Fibroblast of skin of right quadriceps (primary cell): ENCODE measurements at places on chromosomes 6 and 20.

GRCh38 chr6:133973109-133973971 lies 20.3 kb downstream of the TBPL1 start:
- peak; percentile 52 for DNase-seq

DNA sequence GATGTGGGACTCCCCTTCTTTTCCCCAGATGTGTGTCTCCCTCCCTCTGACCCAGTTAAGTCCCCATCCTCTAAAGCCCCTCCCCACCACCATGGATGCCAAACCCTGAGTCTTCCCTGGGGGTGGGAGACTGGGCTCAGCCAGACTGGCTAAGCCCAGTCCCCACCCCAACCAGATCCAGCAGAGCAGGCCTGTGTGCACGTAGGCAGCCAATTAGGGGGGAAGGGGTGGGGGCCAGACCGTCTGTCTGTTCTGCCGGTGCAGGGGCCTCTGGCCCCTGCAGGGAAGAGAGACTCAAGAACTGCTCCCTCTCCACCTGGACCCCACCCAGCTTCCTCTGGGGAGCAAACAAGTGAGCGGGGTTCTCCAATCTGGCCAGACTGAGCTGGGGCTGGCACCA lies 605 bp downstream of the COX4I2 start:
- DNase-seq: no peak

- DNase-seq: no peak
Measured at GRCh38 chr6:170553534-170554012, 466 bp upstream of the PSMB1 start.

- peak; percentile 93 for DNase-seq
Measured at GRCh38 chr20:32439132-32439829, 81.2 kb downstream of the ASXL1 start.

DNA sequence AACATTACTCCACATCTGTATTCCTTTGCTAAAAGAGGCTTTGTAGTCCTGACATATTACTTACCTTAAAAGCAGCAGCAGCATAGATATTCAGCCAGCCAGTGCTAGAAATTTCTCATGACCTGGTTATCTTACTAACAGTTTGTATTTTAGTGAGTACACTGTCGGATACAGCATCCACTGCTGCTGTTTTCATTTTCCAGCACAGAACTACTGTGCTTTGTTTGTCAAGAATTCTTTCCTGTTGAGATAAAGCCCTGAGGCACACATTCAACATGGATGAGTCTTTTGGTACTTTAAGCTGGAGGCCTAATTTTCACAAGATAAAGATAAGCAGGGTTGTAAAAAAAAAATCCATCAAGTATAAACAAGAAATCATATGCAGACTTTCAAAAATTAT lies 311.2 kb upstream of the OPRM1 start:
- no peak for DNase-seq

DNA sequence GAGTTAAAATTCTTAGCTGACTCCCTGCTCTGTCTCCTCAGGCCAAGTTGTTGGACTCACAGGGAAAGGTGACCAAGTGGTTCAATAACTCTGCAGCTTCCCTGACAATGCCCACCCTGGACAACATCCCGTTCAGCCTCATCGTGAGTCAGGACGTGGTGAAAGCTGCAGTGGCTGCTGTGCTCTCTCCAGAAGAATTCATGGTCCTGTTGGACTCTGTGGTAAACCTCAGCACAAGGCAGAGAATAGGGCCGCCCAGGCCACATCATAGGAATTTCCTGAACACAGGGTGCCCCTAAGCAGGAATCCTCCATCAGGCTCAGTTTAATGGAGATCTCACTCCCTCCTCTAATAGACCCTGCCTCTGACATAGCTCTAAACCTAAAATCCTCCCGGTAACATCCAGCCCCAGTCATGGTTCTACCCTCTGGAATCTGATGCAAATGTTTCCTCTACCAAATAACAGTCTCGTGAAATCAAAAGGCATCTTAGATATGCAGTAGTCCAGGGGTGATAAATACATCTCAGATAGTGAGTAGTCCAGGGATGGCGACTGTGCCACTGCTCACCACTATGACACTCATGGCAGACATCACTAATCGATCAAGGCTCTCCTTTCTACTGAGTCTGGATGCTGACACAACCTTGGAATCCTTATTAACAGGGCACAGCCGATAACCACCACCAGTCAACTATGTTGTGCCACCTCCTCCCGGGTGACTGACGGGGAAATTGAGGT lies 18.3 kb downstream of the BPIFB1 start:
- DNase-seq: peak; percentile 27

DNA sequence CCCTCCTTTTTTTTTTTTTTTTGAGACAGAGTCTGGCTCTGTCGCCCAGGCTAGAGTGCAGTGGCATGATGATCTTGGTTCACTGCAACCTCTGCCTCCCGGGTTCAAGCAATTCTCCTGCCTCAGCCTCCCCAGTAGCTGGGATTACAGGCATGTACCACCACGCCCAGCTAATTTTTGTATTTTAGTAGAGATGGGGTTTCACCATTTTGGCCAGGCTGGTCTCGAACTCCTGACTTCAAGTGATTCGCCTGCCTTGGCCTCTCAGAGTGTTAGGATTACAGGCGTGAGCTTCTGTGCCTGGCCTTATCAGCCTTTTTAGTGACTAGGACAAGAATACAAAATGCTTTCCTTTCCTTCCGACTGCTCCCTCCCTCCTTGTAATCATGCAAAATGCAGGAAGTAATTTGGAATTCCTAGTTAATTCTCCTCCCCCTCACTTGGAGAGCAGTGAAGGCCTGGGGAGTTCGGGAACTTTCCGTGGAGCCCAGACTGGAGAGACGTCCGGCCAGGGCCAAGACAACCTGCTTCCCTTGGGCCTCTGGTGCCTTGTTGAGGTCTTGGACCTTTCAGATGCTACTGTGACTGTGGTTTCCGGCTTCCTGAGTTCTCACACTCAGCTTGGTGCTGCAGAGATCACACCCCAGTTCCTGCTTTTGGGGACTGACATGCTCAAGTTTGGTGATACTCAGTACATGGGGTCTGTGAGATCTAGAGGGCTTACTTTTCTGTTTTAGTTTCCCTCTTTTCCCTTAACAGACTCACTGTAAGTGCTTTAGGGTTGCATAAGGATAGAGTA lies 3.9 kb upstream of the PHF20 start:
- DNase-seq: peak; percentile 19

DNA sequence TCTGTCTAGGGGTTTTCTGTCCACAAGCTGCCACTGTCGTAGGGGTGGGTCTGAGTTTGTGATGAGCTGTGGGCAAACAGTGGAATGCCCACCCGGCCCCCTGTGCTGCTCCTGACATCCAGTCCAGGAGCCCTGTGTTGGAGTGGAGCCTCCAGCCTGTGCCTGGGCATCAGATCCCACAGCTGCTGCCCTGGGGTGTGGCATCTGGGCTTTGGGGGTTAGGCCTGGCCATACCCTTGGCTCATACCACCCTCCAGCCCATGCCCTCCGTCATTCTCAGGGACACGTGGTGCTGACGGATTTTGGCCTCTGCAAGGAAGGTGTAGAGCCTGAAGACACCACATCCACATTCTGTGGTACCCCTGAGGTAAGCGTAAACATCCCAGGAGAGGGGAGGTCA lies 12.9 kb downstream of the SGK2 start:
- no peak for DNase-seq

DNA sequence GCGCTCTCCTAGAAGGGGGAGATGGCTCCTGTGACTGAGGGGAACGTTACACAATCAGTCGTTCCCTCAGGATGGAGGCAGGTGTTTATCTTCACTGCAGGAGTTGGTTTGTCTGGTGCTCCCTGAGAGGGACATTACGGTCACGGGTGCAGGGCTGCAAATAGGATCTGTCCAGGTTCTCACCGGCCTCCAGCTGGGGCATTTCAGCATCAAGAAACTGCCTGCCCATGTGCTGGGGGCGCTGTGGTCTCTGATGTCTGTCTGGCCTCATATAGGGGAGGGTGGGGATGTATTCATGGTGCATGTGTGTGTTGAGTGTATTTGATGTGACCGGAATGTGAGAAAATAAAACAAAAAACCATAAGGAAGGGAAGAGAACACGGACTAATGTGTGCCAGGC lies 77.1 kb downstream of the TBC1D7 start:
- DNase-seq: no peak

- DNase-seq: peak; percentile 23
Measured at GRCh38 chr6:40907198-40907701, 131.8 kb downstream of the UNC5CL start.

- DNase-seq: no peak
Measured at GRCh38 chr6:103018426-103018825, 1624.9 kb downstream of the GRIK2 start.

DNA sequence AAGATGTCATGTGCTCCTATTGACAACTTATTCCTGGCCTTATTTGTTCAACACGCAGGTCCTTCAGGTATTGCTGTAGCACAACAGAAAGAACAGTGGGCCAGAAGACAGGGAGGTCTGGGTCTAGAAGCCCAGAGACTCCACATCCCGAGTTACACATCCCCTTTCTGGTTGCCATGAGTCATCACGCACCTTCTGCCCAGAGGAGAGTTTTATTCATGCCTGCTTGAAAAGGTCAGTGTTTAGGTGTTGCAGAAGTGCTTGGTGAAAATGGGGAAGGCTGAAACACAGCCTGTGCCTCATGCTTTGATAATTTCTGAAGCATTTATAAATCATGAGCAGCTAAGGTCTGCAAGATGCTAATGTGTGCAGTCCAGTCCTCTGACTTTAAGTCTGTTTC lies 256.4 kb downstream of the GMPR start:
- no peak for DNase-seq

DNA sequence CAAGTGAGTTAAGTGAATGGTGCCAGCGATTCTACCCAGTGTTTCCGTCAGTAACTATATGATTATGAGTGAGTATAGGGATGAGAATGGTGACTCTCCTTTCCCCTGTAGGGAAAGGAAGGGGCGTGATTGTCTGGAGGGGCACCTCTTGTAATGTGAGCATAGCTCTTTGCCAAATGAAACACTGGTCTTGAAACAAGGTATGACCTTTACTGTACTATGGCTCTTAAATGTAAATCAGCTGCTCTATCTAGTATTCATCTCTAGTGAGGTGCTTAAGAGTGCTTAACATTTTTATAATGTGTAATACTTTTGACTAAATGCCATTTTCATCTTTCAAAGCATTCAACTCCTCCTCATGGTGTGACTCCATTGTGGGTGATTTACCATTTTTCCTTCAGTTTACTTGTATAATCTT lies 11.0 kb downstream of the PANK2 start:
- no peak for DNase-seq

DNA sequence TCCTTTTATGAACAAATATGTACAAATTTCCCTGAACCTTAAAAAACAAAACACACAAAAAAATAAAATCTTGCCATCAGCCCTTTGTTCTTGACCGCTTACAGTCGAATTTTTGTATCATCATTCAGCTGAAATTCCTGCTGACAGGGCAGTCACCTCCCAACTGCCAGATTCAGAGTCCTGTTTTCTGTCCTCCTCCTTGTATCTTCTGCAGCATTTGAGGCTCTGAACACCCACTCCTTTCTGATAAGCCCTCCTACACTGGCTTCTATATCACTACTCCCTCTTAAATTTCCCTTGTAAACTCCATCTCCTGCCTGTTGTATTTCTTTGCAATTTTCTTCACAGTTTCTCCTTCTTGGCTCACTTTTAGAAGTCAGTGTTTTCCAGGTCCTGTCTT lies 77.8 kb upstream of the CCN6 start:
- DNase-seq: no peak

DNA sequence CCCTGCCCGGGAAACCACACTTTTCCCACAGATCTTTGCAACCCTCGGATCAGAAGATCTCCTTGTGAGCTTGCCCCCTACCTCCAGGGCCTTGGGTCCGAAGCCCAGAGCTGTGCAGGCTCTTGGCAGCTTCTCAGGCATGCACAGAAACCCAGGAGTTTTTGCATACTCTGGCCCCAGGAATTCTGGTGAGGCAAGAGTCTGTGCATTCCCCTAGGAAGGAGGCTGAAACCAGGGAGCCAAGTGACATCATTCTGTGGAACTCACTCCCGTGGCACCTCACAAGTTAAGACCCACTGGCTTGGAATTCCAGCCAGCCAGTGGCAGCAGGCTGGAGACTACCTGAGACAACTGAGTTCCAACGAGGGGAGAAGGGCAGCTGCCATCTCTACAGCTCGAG lies 100.1 kb downstream of the TNFRSF21 start:
- DNase-seq: peak; percentile 27

- DNase-seq: no peak
Measured at GRCh38 chr6:23420659-23421350, 705.2 kb upstream of the NRSN1 start.

GRCh38 chr6:112348334-112348874 lies 1.3 kb downstream of the RFPL4B start:
- no peak for DNase-seq

DNA sequence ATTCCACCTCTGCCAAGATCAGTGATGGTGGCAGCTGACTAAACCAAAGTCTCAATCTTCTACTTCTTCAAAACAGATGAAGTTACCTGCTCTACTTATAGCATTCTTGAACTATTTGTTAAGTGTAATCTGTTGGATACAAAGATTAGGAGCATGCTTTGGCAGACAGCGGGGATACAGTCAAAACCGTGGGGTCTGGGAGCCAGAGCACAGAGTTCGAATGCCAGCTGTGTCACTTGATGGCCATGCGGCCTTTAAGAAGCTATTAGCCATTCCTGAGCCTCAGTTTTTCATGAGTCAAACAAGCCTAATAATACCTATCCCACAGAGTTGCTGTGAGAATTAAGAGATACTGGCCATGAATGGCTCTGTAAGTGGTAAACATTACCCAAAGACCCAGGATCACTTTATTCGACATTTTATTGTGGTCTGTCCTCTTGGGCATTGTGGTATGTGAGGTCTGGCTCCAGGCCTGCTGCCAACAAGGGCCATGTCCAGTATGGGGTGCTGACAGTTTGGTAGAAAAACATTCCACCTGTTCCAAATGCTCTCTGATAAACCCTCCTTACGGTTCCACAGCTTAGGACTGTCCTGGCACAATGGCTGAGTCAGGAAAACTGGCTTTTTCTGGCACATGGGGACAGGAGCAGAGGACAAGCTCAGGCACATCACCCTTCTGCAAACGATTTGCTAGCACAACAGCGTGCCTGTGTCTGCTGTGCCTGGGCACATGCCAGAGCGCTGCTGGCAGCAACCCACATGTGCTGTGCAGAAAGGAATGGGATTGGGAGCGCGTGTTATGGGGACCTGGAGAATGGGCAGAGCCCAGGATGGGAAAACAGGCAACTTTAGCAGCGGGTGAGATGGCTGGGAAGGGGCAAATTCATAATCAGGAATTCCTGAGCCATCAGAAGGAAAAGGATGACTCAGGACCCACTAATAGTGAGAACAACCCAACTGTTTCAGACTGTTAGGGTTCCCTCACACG lies 15.7 kb upstream of the FAM83C start:
- peak; percentile 81 for DNase-seq

- DNase-seq: no peak
Measured at GRCh38 chr6:14555804-14556203, 438.2 kb downstream of the CD83 start.

DNA sequence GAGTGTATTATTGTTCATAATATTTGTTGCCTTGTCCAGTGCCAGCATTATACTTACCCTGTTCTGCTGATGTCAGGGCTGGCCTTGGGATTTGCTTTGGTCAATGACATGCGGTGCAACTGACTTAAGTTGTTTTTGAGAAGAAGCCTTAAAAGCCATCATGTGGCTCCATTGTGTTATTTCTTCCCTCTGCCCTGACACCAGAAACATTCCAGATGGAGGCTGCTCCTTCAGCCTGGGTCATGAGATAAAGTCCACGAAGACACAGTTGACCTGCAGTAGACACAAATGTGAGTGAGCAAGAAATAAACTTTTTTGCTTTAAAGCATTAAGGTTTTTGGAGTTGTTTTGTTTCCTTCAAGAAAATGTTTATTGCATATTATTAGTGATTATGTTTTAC lies 7.5 kb upstream of the HINT3 start:
- DNase-seq: no peak
